ENCODE measurements at places on chromosomes 7 and 10. TPM values are rescaled to one million over a fixed set of nuclear protein-coding genes. Genes with fewer than 3 reads are reported as not detected.

Gene DLG5
- 8.8 TPM for total RNA-seq

Gene PTPRN2
- 1.2 TPM for total RNA-seq

- DNase-seq, result no peak
These were observed 922 bp upstream of the MYO1G start for GRCh38 chr7:44979481-44980392.

GRCh38 chr10:22453948-22454591, 108.8 kb downstream of the SPAG6 start:
- no peak for DNase-seq

- DNase-seq, result no peak
These were observed 14.5 kb upstream of the LRRC4 start for GRCh38 chr7:128045766-128046165.

GRCh38 chr7:42414941-42415505, 178.0 kb upstream of the GLI3 start:
- DNase-seq, result no peak

- no peak for DNase-seq
These were observed 101.6 kb upstream of the INSIG1 start for GRCh38 chr7:155195939-155196523.

- DNase-seq, result no peak
These were observed 718 bp upstream of the BPGM start for GRCh38 chr7:134645935-134646334.

GRCh38 chr7:37234334-37234733, 214.3 kb downstream of the ELMO1 start:
- DNase-seq, result no peak
